ENCODE measurements at places on chromosomes 2 and 18.

DNA sequence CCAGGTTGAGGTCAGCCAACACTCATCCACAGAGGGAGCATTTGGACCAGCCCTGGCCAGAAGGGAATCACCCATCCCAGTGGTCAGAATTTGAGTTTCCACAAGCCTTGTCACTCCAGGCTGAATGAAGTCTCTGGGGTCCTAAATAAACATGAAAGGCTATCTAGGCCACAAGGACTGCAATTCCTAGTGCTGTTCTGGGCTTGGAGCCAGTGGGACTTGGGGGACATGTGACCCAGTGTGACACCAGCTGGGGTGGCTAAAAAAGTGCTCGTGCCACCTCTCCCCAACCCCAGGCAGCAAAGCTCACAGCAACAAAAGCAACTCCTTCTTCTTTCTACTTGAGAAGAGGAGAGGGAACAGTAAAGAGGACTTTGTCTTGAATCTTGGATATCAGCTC, 91.7 kb downstream of the MDH1 start:
- DNase-seq, result no peak

DNA sequence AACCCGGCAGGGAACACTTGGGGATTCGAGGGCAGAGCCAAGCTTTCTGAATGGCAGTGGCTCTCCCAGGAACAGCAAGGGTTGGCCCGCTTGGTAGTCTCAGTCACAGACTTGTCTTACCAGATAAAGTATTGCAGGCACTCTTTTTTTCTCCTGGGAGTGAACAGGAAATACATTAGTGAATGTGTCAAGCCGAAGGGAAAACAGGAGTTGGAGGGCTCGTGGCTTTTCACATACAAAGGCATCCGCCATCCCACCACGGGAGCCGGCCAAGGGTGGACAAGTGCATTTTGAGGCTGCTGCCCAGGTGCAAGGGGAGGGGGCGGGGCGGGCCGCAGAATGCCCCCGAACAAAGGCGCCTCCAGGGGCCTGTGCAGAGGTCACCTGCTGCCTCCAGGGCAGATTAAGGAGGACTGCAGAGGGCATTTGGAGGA, 163.3 kb upstream of the SIX3 start:
- no peak for DNase-seq

GRCh38 chr2:232104076-232104646, 142.6 kb downstream of the DIS3L2 start:
- DNase-seq, result no peak

DNA sequence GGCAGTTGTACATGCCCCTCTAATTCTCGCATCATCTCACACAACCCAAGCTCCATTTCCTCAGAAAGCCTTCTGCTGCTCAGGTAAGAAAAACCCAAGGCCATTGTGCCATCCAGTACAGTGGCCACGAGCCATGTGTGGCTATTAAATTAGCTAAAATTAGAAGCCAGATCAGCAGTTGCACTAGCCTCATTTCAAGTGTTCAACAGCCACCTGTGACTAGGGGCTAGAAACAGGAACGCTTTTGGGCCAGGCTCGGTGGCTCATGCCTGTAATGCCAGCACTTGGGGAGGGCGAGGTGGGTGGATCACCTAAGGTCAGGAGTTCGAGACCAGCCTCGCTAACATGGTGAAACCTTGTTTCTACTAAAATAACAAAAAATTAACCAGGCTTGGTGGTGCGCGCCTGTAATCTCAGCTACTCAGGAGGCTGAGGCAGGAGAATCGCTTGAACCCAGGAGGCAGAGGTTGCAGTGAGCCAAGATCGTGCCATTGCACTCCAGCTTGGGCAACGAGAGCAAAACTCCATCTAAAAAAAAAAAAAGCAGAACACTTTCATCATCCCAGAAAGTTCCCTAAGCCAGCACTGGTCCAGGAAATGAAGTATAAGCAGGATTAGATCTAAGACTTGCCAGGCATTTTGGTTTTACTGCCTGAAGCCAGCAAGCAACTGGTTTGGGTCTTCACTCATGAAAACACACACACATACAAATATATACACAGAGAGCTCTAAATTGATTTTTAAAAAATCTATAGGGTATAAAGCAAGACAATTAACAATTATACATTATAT, 35.7 kb downstream of the ATP8B1 start:
- DNase-seq, result no peak

- no peak for DNase-seq
These were observed 7.7 kb downstream of the VRK2 start for GRCh38 chr2:58054264-58054663.

DNA sequence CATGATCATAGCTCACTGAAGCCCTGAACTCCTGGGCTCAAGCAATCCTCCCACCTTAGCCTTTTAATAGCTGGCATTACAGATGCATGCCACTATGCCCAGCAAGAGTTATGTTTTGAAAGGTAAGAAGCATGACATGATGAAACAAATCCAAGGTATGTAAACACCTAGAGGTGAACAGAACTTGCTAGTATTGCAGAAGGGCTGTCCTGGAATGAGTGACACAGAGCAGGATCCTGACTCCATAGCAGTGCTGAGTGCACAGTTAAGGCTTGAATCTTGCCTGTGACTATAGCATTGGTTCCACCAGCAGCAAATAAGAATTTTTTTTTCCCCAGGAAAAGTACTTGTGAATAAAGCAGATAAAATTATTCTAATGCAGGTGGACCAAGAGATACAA, 309.5 kb downstream of the PIK3C3 start:
- no peak for DNase-seq

- peak; percentile 59 for DNase-seq
These were observed 10.6 kb upstream of the MC5R start for GRCh38 chr18:13813271-13813849.

- no peak for DNase-seq
These were observed 18.1 kb downstream of the ABHD3 start for GRCh38 chr18:21686282-21687105.

- DNase-seq, result no peak
These were observed 227.4 kb upstream of the COL3A1 start for GRCh38 chr2:188746727-188747126.

DNA sequence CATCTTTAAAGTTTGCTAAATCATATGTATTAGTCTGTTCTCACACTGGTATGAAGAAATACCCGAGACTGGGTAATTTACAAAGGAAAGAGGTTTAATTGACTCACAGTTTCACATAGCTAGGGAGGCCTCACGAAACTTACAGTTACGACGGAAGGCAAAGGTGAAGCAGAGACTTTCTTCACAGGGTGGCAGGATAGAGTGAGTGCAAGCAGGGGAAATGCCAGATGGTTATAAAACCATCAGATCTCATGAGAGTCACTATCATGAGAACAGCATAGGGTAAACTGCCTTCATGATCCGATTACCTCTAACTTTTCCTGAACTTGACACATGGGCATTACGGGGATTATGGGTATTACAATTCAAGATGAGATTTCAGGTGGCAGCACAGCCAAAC, 1075.2 kb upstream of the NRXN1 start:
- no peak for DNase-seq

DNA sequence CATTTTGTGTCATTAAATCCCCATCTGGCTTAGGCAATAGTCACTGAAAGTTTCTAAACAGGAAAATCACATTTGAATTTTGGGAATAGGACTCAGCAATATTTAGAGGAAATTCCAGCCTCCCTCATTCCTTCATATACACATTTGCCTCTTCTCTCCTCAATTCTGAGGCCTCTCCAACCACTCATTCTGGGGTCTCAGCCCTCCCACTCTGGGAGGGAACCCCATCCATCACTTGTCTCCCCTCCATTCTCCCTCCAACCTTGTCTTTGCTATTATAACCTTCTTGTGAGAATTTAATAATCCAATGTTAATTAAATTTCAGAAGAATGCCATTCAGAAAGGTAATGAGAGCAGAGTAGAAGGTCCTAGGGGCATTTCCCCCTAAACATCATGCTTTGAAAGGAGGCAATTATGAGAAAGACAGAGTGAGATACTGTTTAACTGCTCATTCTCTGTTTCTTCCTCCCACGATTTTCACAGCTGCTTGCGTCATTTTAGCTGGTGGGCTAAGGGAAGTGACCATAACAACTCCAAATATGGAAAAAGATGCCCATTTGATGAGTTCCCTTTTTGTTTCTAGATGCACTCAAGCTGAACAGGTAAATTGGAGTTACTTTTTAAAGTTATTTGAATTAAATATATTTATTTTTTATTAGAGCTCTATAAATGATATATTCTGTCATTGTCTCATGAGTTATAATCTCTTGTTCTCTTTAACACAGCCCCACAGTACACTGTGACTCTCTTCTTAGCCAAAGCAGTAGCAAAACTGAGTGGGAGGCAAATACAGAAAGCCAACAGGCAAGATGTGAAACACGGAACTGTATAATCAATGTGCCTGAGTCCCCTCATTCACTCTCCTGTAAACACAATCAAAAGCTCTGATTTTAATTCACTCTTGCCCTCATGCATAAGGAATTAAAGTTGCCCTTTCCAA, 135.1 kb downstream of the DLGAP1 start:
- no peak for DNase-seq

Data from stimulated activated CD4-positive, alpha-beta T cell treated with anti-CD3 and anti-CD28 coated beads, Interleukin-2, amount 100 ng/mL, for 48 hours (primary cell).